ENCODE measurements at places on chromosomes 3 and 15.

- DNase-seq: peak; percentile 2
These were observed at the start of gene SEMA5B for GRCh38 chr3:123027292-123028232. TSS of gene SEMA5B (minus strand) at chr3:123027763. CDS start at chr3:122961263, 66,500 bp downstream.

DNA sequence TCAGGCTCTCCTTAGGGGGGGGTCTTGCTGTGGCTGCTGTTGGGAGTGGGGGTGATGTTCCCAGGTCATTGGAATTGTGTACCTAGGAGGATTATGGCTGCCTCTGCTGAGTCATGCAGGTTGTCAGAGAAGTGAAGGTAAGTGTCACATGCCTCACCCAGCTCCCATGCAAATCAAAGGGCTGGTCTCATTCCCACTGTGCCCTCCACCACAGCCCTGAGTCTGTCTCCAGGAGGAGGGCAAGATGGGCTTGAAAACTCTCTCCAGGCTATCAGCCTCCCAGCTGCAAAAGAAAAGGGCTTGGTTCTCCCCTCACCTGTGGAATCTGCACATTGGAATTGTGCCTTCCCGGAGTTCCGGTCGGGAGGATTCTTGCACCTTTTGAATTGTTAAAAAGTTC lies 580.5 kb downstream of the NSUN3 start:
- DNase-seq: no peak

DNA sequence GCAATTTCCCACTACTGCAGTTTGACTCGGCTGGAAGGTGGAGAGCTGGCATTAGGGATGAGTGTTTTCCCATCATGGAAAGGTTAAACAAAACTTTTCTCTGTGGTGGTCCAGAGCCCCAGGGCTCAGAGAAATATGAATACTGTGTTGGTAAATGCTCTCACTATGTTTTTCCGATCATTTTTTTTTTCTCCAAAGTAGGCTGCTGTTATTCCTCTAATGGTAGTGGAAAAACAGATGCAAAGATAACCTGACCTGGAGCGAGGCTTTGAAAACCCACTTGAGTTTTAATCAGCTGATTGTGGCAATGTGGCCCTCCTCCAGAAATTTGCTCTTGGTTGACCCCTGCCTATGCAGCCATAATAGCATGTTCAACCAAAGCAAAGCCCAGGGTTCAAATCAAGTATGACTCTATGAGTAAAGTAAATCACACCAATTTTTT lies 320.8 kb upstream of the CTNNB1 start:
- no peak for DNase-seq

- peak; percentile 53 for DNase-seq
These were observed 33.4 kb downstream of the SPINK8 start for GRCh38 chr3:48299746-48300712.

GRCh38 chr15:55530861-55531313 lies 22.9 kb upstream of the DNAAF4 start:
- no peak for DNase-seq

DNA sequence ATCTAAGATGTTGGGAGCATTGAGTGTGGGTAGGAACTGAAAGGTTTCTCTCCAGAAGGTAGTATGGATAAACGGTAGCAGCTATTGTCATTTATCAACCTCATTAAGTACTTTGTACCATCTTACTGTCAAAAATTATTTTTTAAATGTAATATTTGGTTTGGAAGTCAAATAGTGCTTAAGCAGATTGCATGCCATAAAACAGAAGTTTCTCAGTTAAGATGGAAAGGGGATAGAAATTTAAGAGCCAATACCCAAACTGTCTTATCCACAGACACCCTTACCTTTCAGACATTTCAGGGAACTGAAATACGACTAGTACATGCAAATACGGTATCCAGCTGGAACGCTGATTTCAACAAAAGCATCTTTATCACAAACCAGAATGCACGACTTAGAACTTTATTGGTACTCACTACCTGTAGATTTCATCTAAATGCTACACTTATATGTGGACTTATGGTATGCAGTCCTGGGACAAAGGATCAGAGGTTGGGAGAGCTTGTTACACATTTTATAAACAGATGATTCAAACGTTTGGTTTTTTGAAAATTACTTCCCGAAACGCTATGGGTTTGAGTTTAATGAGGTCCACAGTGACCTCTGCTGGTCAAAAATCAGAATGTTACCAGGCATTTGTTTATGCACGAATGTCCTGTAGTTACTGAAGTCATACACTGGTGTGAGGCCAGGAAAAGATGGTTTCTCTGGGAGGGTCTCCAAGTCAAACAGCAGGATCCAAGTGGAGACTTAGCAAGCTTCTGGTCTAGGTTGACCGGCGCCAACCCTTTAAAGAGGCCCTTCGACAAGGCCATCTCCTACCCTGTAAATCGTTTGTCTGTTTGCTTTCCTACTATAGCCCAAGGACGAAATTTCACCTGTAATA lies 45.7 kb upstream of the DUT start:
- peak; percentile 67 for DNase-seq

DNA sequence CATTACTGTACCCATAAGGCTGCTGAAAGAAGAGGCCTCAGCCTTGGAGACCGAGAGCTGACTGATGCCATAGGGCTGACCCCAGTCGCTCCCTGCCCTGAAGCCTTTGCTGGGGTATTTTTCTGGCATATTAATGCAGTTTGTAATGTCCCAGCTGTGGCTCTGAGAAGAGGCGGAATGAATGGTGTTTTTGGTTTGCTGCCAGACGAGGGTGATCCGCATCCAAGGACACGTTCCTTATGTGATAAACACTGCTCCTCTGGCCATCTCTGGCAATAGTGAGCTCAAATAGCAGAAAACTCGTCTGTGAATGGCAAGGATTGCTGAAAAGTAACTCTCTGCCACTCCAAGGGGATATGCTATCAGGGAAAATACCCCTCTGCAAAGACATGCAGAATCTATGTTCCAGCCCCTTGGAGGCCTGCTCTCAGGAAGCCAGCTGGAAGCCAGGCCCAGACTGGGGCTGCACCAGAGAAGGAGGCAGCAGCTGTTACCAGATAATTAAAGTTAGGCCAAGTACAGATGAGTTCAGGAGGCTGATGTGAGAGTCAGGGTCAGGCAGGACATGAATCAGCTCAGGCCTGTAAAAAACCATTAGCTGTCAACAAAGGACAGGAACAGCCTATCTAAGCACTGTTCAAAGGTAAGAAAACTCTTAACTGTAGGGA lies 28.9 kb upstream of the KLHL6 start:
- DNase-seq: no peak

DNA sequence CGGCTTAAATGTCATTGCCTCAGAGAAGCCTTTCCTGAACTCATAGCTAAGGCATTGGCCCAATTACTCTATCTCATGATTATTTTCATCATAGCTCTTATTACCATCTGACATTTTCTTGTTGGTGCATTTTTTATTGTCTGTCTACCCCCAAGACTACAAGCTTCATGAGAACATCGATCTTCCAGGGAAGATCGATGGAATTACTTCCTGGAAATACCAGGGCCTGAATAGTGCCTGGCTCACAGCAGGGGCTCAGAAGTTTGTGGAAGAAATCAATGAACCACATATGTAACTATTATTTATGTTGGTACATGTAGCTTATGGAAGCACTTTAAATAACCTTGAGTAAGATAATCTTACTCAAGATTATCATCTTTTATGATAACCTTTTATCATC lies 7.7 kb upstream of the MEF2A start:
- no peak for DNase-seq

GRCh38 chr3:140170612-140171011 lies 235.6 kb downstream of the CLSTN2 start:
- DNase-seq: no peak

All from activated CD4-positive, alpha-beta T cell treated with anti-CD3 and anti-CD28 coated beads, Interleukin-2, Interleukin-4, amounts not matched to agents 100 ng/mL and 50 ng/mL, durations not matched to agents 16 hours and 8 hours (primary cell).